ENCODE measurements at places on chromosomes 7 and 10.

- no peak for DNase-seq
Measured at GRCh38 chr10:78194539-78195402, 161.1 kb downstream of the RPS24 start.

DNA sequence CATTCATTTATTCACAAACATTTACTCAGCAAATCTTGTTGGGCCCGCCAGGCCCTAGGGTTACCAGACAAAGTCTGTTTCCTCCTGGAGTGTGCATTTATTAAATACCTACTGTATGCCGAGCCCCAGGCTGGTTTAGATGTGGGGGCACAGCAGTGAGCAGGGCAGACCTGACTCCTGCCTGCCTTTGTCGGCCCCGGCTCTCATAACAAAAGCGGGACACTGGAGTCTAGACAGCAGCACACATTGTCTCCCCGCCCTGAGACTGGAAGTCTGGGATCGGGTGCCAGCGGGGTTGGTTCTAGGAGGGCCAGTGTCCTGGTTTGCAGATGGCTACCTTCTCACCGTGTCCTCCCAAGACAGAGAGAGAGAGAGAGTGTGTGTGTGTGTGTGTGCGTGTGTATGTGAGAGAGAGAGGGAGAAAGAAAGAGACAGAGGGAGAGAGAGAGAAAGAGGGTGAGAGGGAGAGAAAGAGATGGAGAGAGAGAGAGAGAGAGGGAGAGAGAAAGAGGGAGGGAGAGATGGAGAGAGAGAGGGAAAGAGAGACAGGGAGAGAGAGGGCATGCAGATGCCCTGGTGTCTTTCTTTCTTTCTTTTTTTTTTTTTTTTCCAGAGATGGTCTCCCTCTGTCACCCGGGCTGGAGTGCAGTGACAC lies 25.9 kb downstream of the ELFN1 start:
- no peak for DNase-seq

DNA sequence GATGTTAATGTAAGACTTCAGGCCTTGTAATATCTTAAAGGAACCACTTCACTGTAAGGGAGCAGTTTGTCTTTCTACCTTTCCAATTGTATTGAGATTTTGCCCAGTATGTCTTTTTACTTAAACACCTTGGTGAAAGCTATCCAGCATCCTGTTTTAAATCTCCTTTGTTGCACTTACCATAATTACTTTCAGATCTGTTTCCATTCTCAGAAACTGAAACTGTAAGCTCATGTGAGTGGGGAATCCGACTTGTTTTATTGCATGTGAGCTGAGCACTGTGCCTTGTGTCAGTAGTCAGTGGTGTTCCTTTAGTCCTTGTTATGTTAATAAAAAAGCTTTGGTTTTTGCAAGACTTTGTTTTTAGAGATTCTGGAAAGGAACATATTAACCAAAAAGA lies 42.2 kb downstream of the BMPR1A start:
- DNase-seq, result no peak

- DNase-seq, result no peak
Measured at GRCh38 chr10:69745698-69746097, 56.0 kb upstream of the COL13A1 start.

DNA sequence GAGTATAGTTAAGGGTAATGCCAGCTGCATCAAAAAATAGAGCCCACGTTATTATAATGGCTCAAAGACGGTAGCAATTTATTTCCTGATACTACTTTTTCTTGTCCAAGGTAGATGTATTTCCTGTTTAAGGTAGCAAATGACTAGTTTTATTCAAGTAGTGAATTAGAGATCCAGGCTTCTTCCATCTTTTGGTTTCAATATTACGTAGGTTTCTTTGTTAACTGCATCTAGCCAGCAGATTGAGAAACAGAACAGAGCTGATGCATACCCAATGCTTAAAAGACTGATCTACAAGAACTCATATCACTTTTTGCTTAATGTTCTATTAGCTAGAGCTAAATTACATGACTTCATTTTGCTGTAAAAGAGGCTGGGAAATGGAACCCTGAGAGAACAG lies 992.1 kb downstream of the NRG3 start:
- DNase-seq, result no peak

DNA sequence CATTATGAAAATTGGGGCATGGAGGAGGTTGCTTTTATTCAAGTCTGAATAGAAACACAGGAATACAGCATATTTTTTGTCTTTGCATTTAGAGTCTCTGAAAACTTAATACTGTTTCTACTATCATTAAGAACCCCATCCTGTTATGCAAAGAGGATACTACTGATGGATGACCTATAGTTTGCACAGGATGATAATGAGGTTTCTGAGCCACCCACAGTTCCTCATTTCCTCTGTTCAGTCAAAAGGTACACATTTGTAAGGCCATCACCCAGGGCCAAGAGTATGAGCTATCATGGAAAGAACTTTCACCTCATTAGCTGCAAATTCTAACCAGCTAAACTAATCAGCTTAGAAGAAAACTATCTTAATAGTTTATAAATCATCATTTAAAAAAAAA lies 213.0 kb upstream of the CHRM2 start:
- DNase-seq, result no peak

- peak; percentile 48 for DNase-seq
Measured at GRCh38 chr7:94160719-94161435, 156.7 kb upstream of the BET1 start.

DNA sequence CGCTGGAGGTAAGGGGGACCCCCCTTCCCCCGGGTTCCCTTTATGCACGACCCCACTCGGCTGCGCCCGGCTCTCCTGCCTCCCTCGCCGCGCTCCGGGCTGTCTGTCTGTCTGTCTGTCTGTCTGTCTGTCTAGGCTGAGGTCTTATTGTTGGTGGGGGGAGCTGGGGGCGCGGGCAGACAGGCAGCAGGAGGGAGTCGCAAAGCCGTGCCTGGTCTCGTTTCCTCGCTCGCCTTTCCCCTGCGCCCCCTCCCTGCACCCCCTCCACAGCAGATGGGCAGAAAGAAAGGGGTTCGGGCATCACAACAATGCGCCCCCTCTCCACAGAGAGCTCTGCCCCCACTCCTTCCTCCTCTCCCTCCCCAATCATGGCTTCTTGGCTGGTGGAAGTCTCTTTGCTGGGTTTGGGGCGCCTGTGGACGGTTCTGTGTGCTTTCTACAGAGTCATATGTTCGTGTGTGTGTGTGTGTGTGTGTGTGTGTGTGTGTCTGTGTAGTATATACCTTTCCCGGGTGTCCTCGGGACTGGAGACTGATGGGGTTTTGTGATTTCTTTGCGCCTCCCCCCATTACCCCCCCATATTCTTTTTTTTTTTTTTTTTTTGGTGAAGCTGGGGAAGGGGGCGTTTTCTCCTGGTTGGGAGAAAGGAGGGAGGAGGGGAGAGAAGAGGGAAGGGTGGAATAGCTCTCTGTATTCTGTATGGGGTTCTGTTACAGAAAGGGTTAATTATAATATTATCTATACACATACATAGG lies 1.9 kb downstream of the AUTS2 start:
- DNase-seq, result peak; percentile 16

DNA sequence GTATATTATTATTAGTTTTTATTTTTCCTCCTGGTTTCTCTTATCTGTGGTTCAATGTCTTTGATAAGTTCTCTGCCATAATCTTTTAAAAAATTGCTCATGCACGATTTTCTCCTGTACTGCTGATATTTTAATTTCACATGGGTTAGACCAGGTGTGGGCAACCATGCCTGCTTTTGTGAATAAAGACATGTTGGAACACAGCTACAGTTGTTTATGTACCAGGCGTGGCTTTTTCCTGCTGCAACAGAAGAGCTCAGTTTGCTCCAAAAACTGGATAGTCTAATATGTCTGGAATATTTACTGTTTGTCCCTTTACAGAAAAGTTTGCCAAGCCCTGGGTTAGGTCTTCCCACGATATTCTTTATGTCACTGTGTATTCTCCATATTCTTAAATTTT lies 105.2 kb downstream of the VWC2 start:
- DNase-seq, result no peak

GRCh38 chr10:34029455-34029854 lies 695.0 kb upstream of the NRP1 start:
- no peak for DNase-seq

DNA sequence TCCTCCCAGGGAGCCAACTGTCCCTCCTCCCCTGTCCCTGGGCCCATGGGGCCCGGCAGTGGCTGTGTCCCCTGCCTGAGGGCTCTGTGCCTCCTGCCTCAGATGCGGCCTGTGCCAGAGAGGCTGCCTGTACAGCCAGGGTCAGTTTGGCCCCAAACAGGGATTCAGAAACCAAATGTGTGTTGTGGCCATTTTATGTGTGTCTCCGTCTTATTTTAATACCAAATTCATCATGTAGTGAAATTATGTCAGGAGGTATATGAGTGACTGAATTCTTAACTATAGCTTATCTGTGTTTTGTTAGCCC lies 114.8 kb downstream of the NT5C2 start:
- no peak for DNase-seq

GRCh38 chr10:2326411-2326810 lies 589.1 kb upstream of the ADARB2 start:
- no peak for DNase-seq

DNA sequence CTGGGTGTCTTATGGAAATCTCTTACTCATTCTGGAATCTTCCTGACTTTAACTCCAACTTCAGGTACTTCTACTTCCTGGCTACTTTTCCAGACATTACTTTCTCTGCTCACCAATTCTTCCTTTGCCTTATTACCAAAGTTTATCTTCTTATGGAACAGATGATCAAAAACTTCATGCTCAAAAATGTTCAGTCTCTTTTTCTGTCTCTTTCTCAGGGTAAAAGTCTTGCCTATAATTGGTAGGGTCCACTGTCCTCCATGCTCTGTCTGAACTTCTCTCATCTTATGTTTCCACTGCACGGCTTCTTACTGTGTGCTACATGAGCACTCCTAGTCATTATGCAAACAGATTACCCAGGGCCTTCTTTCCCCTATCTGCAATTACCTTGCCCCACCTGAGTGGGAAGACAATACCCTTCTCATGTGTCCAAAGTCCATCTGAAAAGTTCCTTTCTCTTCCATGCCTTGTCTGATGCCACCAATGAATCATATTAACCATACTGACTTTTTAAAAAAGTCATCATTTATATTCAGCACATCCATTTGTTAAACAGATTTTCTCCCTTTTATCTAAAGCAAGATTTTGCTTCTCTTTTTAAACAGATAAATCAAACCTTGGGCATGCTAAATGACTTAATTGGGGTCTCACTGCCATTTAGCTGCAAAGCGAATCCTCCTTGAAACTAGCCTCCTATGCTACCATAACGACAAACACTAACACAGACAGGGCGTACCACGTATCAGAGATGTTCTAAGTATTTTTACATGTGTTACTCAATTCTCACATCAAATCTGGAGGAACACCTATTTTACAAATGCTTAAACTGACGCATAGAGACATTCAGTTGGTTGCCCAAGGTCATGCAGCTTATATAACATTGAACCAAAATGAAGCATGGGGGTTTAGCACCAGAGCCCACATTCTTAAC lies 48.8 kb downstream of the SEMA3C start:
- no peak for DNase-seq

DNA sequence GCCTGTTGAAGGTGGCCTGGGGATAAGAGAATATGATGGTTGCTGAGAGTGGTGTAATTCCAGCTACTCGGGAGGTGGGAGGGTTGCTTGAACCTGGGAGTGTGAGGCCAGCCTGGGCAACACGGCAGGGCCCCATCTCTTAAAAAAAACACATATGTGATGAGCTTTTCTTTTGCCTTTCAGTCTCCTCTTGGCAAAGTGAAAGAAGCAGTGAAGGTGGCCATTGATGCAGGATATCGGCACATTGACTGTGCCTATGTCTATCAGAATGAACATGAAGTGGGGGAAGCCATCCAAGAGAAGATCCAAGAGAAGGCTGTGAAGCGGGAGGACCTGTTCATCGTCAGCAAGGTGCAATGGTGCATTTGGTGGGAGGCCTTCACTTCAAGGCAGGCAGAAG lies 3.1 kb downstream of the AKR1B10 start:
- DNase-seq, result no peak

GRCh38 chr7:150857276-150858055 lies 5.1 kb downstream of the AOC1 start:
- no peak for DNase-seq

DNA sequence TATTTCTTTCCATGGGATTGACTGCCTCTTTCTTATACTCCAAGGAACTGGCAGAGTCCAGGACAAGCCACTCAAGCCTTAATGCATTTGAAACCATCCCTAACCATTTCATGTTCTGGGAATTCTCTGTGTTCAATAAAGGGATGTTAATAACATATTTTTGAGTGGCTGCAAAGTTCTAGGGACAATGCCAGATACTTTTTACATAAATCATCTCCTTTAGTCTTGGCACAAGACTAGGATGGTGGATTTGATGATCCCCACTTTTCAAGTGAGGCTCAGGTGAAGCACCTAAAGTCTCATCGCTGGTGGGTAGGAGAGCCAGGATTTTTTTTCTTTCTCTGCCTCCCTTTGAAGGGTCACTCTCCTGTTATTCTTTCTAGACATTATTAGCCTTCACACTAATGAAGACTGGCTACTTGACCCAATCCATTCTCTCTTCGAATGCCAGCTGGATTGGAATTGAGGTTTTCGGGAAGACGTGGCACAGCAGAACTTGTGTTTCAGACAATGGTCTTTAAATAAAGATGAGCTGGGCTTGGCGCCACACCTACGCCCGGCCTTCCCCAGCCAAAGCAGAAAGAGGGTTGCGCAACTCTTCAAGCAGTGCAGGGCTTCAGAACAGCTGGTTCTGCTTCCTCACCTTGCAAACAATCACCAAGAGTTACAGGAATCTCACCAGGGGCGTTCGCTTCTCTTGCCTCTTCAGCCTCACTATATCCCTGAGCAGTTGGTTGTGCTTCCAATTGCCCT lies 73.8 kb upstream of the BMPER start:
- DNase-seq, result no peak

GRCh38 chr7:30422922-30423321 lies 55.7 kb downstream of the NOD1 start:
- no peak for DNase-seq

DNA sequence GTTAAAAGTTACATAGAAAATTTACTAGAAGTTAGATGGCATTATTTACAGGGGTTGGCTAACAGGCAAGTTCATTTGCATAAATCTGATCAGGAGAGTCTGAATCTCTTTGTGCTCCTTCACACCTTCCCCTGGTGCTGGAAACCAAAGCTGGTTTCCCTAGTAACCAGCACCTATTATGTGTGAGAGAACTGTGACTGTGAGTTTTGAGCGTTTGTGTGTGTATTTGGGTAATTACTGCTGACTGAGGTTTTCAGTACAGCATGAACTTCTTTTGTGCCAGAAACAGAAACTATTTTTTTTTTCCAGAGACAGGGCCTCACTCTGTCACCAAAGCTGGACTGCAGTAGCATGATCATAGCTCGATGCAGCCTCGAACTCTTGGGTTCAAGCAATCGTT lies 10.3 kb upstream of the IFIT1B start:
- DNase-seq, result no peak

DNA sequence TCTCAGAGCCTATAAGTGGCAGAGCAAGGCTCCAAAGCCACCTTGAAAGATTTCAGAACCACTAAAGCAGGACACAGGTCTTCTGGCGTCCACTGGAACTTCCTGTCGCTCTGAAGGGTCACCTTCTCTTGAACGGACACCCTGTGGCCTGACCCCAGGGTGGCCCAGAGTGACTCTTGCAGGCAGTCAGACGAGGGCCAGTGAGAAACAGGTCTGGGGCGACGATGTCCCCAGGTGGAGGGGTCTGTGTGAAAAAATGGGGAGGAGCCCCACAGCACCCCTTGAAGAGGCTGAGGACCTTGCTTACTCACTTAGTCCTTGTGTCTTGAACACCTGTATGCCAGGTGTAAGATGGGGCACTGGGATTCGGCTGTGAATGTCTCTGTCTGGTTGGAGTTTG lies 946 bp upstream of the RASGEF1A start:
- peak; percentile 1 for DNase-seq
